ENCODE measurements at places on chromosomes 5 and 9.

- DNase-seq = no peak
These were observed 3.8 kb downstream of the AQP3 start for GRCh38 chr9:33443464-33444154.

DNA sequence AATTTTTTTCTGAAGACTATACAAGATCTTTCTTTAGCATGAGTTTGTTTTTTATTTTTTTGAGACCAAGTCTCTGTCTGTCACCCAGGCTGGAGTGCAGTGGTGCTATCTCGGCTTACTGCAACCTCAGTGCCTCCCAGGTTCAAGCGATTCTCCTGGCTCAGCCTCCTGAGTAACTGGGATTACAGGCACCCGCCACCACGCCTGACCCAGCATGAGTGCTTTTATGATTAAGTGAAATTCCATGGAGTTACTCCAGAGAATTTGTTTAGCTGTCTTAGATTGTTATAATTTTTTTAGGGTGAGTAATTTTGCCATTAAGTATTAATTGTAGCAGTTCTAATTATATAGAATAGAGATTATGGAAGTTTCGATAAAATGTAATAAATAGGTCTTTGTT, 14.3 kb downstream of the YTHDC2 start:
- DNase-seq = no peak

- peak; percentile 20 for DNase-seq
These were observed 25.0 kb downstream of the ABHD17B start for GRCh38 chr9:71886015-71886414.

DNA sequence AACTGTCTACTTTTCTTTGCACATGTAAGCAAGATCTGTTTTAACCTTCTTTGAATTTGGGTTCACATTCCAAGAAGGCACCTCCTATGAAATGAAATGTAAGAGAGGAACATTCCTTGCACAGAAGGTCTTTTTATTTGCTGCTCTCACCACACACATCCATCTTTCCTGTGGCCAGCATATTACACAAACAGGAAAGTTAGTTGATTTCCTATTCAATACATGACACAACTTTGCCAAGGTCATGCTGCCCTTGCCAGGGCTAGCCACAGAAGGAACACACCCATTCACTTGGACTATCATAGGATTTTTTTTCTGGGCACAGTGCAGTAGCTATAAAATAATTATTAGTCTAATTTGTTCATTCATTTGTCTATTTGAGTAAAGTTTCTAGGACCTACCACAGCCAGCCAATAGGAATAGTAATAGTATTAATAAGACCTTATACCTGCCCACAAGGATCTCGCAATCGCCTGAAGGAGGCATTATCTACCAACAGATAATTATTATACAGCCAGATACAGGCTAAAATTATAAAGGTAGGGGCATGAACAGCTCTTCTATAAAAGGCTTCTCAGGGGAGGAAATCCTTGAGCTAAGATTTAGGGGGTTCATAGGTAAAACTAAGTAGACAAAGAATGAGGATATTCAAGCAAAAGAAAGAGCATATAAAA, 78.1 kb upstream of the NREP start:
- DNase-seq = no peak

DNA sequence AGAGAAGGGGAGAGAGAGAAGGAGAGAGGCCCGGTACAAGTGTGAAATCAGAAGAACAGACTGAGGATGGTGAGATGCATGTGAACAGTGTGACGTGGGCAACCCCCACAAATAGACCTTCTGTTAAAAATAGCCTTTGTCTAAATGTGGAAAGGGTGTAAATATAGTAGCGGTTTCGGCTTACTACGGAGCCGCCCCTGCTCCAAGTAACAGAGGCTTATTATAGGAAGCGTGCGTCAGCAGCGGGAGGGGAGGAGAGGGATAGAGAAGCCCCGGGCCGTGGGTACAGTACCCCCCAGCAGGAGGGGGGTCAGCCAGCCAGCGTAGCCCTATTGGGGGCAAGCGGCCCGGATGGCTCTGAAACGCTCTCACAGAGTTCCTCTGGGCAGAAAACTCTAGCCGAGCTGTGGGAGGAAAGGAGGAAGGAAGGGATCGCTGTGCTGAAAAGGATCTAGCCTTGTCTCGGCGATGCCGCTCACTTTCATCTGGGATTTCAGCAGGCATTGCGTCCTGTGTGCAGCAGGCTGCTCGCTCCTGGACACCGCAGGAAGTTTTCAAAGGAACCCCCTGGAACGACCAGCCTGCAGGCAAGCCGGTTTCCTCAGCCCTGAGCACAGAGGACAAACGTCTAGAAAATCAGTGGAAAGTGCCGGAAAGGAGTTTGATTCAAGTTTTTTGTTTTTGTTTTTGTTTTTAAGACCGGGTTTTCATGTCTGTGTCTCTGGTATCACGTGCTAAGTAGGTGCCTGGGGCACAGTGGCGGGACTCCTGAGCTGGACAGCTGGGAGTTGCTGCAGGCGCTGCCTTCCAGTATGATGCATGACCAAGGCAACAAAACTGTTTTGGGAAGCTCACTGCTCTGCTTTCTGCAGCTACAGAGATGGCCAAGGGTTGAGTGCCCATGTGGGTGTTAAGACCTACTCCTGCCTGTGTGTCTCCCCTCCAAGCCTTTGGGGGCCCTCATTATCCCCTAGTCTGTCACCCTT, 146.6 kb downstream of the SEC61B start:
- DNase-seq = peak; percentile 53

DNA sequence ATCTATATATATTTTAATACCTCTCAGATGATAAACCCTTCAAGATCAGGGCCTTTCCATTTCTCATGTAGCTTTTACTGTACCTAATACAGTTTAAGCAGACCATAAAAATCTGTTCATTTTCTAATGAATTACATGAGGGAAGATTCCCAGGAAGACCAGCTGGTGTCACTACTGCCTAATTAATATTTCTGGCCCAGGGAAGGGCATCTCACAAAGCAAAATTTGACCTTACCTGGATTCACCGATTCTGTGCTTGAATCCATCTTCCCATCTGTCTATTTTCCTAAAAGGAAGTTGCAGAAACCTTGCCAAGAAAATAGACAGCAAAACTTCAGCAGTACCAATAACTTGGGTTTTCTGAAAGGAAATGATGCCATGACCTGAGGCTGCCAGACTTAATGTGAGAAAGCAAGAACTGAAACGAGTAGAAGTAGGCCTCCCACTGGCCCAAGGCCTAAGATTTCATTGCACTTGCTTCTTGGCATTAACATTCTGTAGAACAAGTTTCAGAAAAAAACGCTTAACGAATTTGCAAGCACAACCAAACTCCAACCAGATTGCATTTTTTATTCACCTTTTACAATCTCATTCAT, 83.0 kb upstream of the GLIS3 start:
- no peak for DNase-seq

DNA sequence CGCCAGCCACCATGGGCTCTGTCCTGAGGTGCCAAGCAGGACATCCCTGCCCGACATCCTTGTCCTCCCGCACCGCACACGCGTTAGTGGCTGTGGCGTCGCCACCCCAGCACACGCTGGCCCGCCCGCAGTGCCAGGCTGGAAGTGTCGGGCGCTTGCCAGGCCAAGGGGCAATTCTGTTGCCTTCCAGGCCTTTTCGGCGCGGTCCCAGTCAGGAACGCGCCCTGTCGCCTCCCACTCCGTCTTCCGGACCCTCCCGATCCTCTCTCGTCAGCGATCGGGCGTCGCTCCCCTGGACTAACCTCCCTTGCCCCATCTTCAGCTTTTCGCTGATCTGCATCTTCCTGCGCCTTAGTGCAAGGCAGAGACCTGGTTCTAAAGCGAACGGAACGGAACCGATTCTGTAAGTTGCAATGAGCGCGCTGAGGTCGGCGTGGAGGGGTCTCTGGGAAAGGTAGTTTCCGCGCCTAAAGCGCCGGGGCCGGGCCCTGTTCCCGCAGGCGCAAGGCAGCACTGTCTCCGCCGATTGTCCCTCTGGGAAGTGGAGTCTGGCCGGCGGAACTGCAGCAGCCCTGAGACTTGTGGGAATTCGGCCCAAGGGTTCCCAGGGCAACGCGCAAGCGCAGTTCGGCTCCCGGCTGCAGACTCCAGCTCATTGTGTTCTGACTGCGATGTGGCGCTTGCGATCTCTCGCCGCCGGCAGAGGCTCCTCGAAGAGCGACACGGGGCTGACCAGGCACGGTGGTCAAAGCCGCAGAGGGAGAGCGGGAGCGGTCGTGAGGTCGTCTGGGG, at the start of gene ZNF454:
TSS of gene ZNF454 (plus strand) at position 630 of the 792 bp plus-strand sequence. CDS start 1,594 bp downstream, outside the sequence.
- DNase-seq = no peak

GRCh38 chr5:95610546-95610945, 9.3 kb upstream of the GPR150 start:
- no peak for DNase-seq

DNA sequence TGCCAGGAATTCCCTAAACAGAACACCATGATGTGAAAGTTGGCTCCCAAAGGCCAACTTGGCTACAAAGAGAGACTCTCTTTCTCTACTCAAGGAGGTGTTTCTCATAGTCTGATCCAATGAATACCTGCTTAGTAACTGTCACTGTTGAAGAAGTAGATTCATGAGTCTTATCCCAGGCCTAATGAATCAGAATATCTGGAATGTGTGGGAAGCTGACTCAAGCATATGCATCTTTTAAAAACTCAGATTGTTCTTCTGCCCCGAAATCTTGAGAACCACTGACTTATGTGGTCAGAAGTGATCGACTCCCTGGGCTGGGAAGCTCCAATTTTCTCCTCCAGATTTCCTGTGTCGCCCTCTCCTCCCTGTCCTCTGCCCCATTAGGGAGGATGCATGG, 345.6 kb downstream of the PLK2 start:
- DNase-seq = no peak

- no peak for DNase-seq
These were observed 370.8 kb downstream of the GADD45G start for GRCh38 chr9:89975630-89976029.

DNA sequence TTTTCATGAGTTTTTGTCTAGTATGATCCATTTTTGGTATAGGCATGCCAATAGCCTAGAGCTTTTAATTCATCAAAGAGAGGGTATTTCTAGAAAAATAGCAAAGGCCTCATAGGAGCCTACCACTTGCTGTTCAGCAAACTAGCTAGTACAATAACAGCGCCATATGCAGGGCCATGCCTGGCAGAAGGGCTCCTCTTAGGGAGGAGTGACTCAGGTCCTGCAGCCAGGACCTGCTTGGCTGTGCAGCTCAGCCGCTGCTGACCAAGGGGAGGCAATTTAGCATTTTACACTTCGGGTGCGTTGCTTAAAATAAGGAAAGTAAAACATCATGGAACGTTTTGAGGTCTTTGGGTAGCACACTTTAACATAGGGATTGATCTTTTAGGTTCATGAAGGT, 100.6 kb downstream of the TRIO start:
- no peak for DNase-seq
